Stimulated activated naive CD4-positive, alpha-beta T cell (primary cell): ENCODE measurements at places on chromosomes 3 and 15.

DNA sequence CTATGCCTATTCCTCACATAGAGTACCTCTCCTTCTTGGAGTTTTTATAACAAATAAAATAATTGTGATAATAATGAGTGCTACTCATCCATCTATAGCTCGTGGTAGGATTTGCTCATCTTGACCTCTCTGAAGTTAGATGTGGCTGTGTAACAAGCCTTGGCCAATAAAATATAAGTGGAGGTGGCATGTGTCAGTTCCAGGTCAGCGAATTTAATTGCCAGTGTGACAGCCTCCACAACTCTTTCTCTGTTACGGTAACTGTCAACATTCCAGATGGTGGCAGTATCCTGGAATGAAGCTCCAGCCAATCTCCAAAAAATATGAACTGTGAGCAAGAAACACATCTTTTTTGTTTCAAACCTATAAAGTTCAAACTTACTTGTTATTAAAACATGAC is 13.8 kb downstream of the CLRN1 start:
- no peak for DNase-seq

DNA sequence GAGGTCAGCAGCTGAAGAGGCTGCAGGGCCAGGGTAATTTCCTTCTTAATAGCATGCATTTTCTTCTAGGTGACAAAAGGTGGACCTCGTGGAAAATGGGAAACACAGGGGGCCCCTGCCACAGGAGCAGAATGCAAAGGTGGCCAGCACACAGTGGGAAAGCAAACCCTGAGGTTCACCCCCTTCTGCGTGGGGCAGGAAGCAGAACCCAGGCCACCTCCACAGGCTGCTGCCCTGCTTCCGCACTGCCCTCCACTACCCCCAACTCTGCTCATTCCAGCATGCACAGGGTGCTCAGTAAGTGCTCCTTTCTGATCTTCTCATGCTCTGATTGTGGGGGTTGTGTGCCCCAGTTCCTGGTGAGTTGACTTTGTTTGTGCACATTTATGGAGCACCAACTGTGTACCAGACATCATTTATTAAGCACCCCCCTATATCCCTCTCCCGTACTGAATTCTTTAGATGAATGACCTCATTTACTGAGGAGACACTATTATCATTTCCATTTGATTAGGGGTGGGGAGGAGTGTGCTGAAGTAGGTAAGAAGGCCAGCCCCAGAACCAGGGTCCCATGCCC is 12.7 kb upstream of the FGD5 start:
- DNase-seq, result no peak

GRCh38 chr15:54033356-54033860 is 55.2 kb downstream of the UNC13C start:
- no peak for DNase-seq

- no peak for DNase-seq
Observed at GRCh38 chr3:186237915-186238314, 124.1 kb downstream of the DGKG start.
